ENCODE measurements at places on chromosomes 3 and 15.

- H3K36me3 ChIP-seq = no peaks in the 10 kb centered on the region
- H3K27ac ChIP-seq = no peak overlapping the region
- no peak overlapping the region for H3K4me3 ChIP-seq
- DNase-seq = no peak
- H3K27me3 ChIP-seq = no peaks in the 10 kb centered on the region
- no peaks in the 10 kb centered on the region for H3K4me1 ChIP-seq
Observed at GRCh38 chr3:88707837-88708236, 399.6 kb upstream of the EPHA3 start.

DNA sequence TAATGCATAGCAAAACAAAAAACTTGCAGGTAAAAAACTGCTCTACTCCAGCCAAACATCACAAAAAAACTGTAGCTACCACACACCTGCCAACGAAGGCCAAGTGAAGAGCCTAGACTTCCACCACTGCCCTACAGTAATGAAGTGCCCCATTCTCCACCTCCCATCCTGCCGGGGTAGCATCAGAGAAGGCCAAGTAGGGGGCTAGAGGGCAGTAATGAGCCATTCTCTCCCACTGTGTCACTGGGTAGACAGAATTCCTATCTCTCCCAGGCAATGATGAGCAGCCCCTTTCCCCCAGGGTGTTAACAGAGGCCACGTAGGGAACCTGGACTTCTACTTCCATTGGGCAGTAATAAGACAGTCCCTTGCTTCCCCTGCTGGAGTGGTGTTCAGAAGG, 9.5 kb downstream of the SEC22C start:
- H3K27me3 ChIP-seq = no peaks in the 10 kb centered on the region
- H3K27ac ChIP-seq = no peak overlapping the region
- no peak overlapping the region for H3K4me3 ChIP-seq
- no peaks in the 10 kb centered on the region for H3K4me1 ChIP-seq

- H3K27me3 ChIP-seq = no peaks in the 10 kb centered on the region
- H3K27ac ChIP-seq = no peak overlapping the region
- peaks cover 39% of the 10 kb centered on the region for H3K4me1 ChIP-seq
- H3K36me3 ChIP-seq = no peaks in the 10 kb centered on the region
Observed at GRCh38 chr3:143850877-143851276, 2.6 kb upstream of the SLC9A9 start.

- no peaks in the 10 kb centered on the region for H3K27me3 ChIP-seq
- no peak overlapping the region for H3K4me3 ChIP-seq
- no peak for DNase-seq
- no peaks in the 10 kb centered on the region for H3K4me1 ChIP-seq
- no peak overlapping the region for H3K27ac ChIP-seq
Observed at GRCh38 chr3:70614111-70614510, 301.7 kb upstream of the MDFIC2 start.

- no peaks in the 10 kb centered on the region for H3K27me3 ChIP-seq
- no peaks in the 10 kb centered on the region for H3K4me1 ChIP-seq
- no peaks in the 10 kb centered on the region for H3K36me3 ChIP-seq
- DNase-seq = no peak
- no peak overlapping the region for H3K4me3 ChIP-seq
Observed at GRCh38 chr3:10378246-10378645, 57.3 kb upstream of the SEC13 start.

DNA sequence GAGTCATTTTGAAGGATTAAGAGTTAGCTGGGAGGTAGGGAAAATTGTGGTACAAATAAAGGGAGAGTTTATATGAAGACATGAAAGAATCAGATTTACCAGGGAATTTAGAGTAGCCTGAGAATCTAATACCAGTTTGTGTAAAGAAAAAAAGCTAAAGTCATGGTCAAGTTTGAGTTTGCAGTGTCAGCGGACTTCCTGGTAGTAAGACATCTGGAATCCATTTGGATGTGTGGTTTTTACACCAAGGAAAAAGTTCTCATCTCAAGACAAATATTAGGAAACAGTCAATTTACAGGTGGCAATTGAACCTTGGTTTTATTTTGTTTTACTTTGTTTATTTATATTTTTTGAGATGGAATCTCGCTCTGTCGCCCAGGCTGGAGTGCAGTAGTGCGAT, 1.5 kb upstream of the P2RY12 start:
- H3K4me3 ChIP-seq = no peak overlapping the region
- H3K27ac ChIP-seq = peak overlapping the region; percentile 7
- no peak for DNase-seq
- H3K4me1 ChIP-seq = peaks cover 67% of the 10 kb centered on the region
- no peaks in the 10 kb centered on the region for H3K27me3 ChIP-seq
- H3K36me3 ChIP-seq = no peaks in the 10 kb centered on the region

DNA sequence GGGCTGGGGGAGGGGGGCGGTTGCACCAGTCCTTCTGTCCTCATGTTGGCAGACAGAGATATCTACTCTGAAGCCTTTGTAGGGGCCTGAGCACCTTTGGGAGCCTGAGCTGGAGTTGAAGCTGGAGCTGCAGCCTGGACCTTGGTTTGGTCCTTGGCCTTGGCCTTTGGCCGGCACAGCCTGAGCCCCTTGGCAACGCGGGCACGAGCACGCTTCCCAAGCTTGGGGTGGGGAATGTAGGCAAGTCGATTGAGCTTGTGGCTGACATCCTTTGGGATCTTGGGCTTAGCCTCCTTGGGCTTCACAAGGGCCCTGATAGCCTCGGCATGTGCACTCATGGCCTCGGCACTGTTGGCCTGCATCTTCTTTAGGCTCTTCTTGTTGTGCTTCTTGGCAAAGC, 8.1 kb upstream of the ST6GAL1 start:
- no peak for DNase-seq
- H3K27me3 ChIP-seq = no peaks in the 10 kb centered on the region

DNA sequence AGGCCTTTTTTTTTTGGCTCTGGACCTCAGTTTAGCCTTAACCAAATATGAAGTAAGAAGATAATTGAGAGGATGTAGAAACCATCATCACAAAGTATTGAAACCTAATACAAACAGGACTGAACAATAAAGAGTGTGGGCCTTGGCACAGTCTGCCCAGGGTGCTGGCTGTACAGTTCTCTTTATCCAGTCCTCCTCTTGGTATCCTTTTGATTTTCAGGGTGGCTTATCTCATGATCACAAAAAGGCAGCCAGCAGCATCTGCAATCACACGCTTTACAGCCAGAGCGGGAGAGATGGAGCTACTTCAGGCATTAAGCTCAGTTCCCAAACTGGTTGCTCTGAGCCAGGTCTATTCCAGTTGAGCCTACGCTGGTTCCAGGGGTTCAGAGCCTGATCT, 239.7 kb downstream of the RPLP1 start:
- DNase-seq = no peak
- no peak overlapping the region for H3K27ac ChIP-seq
- H3K27me3 ChIP-seq = no peaks in the 10 kb centered on the region
- no peaks in the 10 kb centered on the region for H3K36me3 ChIP-seq
- H3K4me3 ChIP-seq = no peak overlapping the region

GRCh38 chr3:81299481-81299880, 462.0 kb downstream of the GBE1 start:
- H3K4me3 ChIP-seq = no peak overlapping the region
- no peak for DNase-seq
- H3K27me3 ChIP-seq = no peaks in the 10 kb centered on the region
- H3K27ac ChIP-seq = no peak overlapping the region

- no peak overlapping the region for H3K27ac ChIP-seq
- H3K27me3 ChIP-seq = no peaks in the 10 kb centered on the region
- no peak overlapping the region for H3K4me3 ChIP-seq
- no peak for DNase-seq
- H3K36me3 ChIP-seq = no peaks in the 10 kb centered on the region
Observed at GRCh38 chr3:69490971-69491370, 105.1 kb upstream of the FRMD4B start.

GRCh38 chr3:180246688-180247195, 210.0 kb upstream of the PEX5L start:
- no peak overlapping the region for H3K4me3 ChIP-seq
- H3K36me3 ChIP-seq = no peaks in the 10 kb centered on the region

- H3K27me3 ChIP-seq = no peaks in the 10 kb centered on the region
- H3K4me1 ChIP-seq = no peaks in the 10 kb centered on the region
- H3K27ac ChIP-seq = no peak overlapping the region
- no peak overlapping the region for H3K4me3 ChIP-seq
Observed at GRCh38 chr3:31896026-31896425, 85.0 kb downstream of the OSBPL10 start.

DNA sequence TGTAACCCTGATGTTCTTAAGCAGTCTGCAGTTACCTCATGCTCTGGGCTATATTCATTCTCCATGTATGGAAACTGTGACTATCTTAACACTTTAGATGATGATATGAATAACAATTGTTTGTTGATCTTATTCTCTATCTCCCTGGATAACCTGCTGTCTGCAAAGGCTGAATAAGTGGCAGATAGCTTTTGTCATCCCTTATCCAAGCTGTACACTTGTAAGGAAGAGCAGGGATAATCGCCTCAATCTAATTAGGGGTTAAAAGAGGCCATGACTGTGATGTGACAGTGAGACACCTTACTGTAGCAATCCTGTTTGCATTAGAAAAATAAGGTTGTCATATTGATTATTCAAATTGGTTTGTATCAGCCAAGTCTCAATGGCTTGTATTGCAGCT, 123.9 kb downstream of the RSRC1 start:
- H3K27ac ChIP-seq = no peak overlapping the region
- H3K27me3 ChIP-seq = no peaks in the 10 kb centered on the region
- no peaks in the 10 kb centered on the region for H3K36me3 ChIP-seq
- no peak overlapping the region for H3K4me3 ChIP-seq
- no peak for DNase-seq
- no peaks in the 10 kb centered on the region for H3K4me1 ChIP-seq

- H3K27ac ChIP-seq = no peak overlapping the region
- H3K36me3 ChIP-seq = no peaks in the 10 kb centered on the region
- H3K27me3 ChIP-seq = no peaks in the 10 kb centered on the region
- H3K4me1 ChIP-seq = peaks cover 3% of the 10 kb centered on the region
Observed at GRCh38 chr3:115092220-115092791, 54.8 kb downstream of the ZBTB20 start.

DNA sequence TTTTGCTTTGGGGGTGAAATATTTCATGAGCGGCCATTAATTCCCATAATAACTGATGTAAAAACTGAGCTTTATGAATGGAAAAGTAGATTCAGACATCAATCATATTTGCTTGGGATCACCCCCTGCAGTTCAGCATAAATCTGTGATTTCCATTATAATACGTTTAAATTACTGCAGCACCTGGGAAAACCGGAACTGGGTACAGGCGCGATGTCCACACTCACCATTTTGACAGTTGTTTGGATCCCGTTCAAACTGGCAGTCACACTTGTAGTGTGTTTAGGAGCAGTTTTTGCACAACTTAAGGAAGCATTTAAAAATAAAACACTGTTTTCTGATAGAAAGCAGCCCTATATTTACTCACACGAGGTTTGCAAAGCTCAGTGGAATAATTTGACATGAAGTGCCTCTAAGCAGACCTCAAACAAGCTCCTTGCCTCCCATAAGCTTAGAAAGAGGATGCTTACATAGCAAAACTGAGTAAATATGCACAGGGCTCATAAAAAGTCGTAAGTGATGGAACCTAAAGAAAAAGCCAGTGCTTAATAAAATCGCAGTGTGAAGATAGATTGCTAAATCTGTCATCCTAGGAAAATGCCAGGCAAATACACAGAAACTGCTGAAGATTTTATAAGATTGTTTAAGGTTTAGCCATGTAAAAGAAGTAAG, 377.6 kb downstream of the PTPRG start:
- H3K36me3 ChIP-seq = no peaks in the 10 kb centered on the region
- no peak for DNase-seq
- H3K27ac ChIP-seq = no peak overlapping the region

GRCh38 chr3:9600597-9600996, 47.0 kb upstream of the LHFPL4 start:
- peaks cover 6% of the 10 kb centered on the region for H3K4me1 ChIP-seq
- H3K36me3 ChIP-seq = no peaks in the 10 kb centered on the region
- peaks cover 30% of the 10 kb centered on the region for H3K27me3 ChIP-seq
- no peak overlapping the region for H3K27ac ChIP-seq
- no peak for DNase-seq

DNA sequence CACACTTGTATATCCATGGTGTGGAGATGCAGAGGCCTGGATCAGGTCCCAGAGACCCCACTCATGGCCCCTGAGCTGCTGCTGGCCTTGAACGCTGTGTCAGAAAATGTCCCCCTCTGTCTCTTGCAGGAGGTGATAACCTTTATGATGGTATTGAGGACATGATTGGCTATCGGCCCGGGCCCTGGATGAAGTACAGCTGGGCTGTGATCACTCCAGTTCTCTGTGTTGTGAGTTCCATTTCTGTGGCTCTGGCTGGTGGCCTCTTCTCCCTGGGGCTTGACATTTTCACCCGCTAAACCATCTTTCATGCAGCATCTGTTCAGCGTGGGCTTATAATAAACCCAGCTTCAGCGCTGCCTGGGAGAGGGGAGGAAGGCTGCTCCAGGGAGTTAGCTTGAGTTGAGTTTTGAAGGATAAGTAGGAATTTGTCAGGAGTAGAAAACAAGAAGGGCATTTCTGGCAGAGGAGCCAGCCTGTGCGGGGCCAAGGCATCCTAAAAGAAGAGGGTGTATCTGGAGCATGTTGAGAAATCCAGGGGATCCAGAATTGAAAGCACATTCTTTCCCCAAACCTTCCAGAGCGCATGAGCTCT, 61.1 kb downstream of the GRIP2 start:
- H3K36me3 ChIP-seq = peaks cover 97% of the 10 kb centered on the region
- H3K27ac ChIP-seq = no peak overlapping the region
- H3K4me3 ChIP-seq = no peak overlapping the region

DNA sequence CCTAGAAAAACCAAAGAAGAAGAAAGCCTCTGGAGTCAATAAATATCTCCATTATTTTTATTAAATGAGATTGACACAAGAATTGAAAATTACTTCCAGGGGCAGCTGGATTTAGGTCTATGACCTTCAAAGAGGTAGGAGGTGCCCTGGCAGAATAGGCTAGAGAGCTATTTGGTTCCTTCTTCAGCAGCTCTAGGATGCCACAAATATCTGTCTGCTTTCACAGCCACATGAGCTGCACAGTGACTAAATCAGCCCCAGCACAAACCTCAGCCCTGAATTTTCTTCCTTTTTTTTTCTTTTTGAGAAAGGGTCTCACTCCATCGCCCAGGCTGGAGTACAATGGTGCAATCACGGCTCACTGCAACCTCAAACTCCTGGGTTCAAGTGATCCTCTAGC, 223.5 kb downstream of the ABHD5 start:
- H3K36me3 ChIP-seq = no peaks in the 10 kb centered on the region
- no peak overlapping the region for H3K4me3 ChIP-seq
- DNase-seq = no peak
- H3K27ac ChIP-seq = no peak overlapping the region
- H3K27me3 ChIP-seq = no peaks in the 10 kb centered on the region
- no peaks in the 10 kb centered on the region for H3K4me1 ChIP-seq

- DNase-seq = no peak
- H3K27me3 ChIP-seq = no peaks in the 10 kb centered on the region
- no peak overlapping the region for H3K27ac ChIP-seq
- H3K4me3 ChIP-seq = no peak overlapping the region
- H3K36me3 ChIP-seq = no peaks in the 10 kb centered on the region
Observed at GRCh38 chr3:100443690-100444089, 42.4 kb downstream of the LNP1 start.

DNA sequence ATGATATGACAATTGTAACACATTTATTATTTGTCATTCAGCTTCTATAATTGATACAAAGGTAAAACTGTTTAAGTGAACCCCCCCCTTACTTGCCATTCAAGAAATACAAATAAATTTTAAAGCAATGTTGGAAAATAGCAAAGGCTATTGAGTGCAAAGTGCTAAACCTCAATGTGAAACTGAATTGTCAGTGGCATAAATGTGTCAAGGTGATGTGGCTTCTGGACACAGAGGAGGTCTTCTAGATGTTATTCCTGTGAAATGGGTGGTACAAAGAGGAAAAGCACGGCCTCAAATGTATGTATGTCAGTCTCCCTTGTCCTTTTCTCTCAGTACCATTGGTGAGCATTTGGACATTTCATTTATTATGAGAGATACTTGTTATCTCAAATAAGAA, 149.4 kb downstream of the MCTP2 start:
- DNase-seq = no peak
- no peaks in the 10 kb centered on the region for H3K36me3 ChIP-seq
- H3K4me3 ChIP-seq = no peak overlapping the region
- no peaks in the 10 kb centered on the region for H3K27me3 ChIP-seq
- H3K4me1 ChIP-seq = peaks cover 4% of the 10 kb centered on the region
- no peak overlapping the region for H3K27ac ChIP-seq

Measured in CD14-positive monocyte (primary cell).